ENCODE measurements at places on chromosomes 11 and 22.

- DNase-seq, result no peak
Measured at GRCh38 chr11:31943056-31943780, 132.1 kb upstream of the PAX6 start.

DNA sequence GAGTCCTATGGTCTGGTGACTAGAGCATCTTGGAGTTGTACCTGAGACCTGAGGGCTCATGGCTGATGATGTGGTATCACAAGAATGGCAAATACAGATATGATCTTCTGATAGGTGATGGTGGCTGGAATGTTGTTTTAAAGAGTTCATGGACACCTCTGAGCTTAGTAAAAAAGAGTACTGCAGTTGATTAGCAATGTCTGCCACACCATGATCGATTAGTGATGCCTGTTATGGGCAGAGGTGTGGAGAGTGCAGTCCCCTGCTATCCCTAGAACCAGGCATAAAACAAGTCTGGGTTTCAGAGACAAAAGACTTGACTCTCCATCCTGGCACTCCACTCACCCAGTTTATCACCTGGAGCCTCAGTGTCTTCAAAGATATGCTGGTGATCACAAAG is 1.4 kb upstream of the BATF2 start:
- no peak for DNase-seq

- DNase-seq, result no peak
Measured at GRCh38 chr22:38067028-38067415, 9.8 kb downstream of the PICK1 start.

DNA sequence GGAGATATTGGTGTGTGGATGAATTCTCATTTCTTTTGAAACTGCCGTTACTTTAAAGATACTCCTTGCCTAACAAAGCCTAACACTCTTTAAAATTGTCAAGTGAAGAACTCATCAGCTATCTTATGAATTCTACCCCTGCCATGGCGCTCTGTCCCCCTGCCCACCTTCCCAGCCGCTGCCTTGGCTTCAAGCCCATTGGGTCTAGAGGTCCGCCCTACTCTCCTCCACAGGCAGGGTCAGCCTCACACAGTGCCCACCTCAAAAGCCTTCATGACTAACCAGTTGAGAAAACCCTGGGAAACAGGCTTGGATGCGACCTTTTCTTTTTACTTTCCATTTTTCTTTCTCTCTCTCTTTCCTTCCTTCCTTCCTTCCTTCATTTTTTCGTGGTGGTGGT is 128.6 kb downstream of the RRAS2 start:
- no peak for DNase-seq

GRCh38 chr11:10716122-10716521 is 22.6 kb upstream of the IRAG1 start:
- no peak for DNase-seq

GRCh38 chr11:76617553-76618265 is 52.8 kb downstream of the LRRC32 start:
- DNase-seq, result no peak

DNA sequence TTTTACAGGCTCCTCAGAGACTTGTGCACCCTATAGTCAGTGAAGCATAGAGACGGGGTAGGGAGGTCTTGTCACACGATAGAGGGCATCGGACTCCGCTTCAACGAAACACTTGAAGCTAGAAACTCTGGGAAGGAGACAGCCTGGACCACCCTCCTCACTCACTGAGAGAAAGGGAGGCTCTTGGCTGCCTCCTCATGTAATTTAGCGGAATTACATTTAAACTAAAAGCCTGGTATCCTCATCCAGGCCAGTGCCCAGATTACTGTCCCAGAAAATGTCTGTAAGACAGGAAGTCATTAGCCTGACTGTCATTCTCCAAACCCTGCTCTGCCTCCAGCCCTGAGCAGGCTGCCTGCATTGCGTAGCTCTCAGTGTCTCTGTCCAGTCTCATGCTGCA is 36.0 kb downstream of the TTLL1 start:
- no peak for DNase-seq
